D341Med (cell line): ENCODE measurements at places on chromosomes 16 and 17.
A peak's percentile ranks its signal among the peaks of the same experiment; 100 is the strongest.

GRCh38 chr16:49639739-49640431 is 216.0 kb downstream of the ZNF423 start:
- DNase-seq: no peak

- DNase-seq: no peak
These were observed 877 bp upstream of the BCL7C start for GRCh38 chr16:30894540-30895368.

DNA sequence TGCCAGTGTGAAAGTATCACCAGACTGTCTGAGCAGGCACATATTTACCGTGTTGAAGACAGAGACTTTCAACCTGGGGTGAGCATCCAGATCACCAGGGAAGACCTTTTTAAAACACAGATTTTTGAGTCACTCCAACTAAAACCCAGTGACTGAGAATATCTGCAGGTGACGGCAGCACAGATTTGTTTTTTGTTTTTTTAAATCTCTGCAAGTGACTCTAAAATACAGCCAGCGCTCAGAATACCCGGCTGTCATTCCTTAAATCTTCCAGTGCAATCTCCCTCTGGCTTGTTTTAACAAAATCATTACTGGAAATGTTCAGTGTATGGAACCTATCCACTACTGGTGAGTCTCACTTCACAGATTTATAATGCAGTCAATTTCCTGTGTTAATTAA is 19.3 kb upstream of the INPP5K start:
- no peak for DNase-seq

GRCh38 chr17:36742267-36743000 is 141.1 kb downstream of the MRM1 start:
- DNase-seq: no peak

DNA sequence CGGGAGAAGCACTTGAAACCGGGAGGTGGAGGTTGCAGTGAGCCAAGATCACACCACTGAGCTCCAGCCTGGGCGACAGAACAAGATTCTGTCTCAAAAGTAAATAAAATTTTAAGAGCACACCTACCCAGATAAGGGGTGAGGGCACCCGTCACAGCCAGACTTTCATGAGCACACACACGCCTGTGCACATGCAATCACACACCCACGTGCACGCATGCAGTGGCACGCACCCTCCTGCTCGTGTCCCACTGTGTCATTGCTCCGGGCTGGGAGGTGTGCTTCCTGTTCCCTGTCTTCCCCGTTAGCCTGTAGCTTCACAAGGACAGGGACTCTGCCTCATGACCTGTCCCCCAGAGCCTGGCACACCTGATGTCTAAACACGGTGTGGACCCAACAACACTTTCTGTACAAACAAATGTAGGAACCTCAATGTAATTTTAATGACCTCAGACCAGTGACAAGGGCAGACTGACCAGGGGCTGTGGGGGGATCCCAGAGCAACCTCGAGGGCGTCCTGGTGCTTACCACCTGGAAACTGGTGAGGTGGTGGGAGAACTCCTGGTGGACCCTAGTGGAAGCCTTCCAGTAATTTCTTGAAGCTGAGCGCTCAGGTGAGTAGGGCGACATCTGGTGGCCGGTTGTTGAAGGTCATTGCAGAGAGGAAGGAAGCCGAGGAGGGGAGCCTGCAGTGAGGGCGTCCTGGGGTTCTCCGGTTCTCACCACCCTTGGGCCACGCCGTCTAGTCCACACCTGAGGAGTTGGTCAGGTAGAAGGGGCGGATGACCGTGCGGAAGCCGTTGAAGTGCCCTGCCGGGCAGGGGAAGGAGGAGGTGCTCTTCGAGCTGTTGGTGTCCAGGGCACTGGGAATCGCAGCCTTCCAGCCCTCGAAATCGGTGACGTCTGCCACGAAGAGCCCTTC is 8.6 kb downstream of the LGALS3BP start:
- DNase-seq: peak; percentile 88

- DNase-seq: peak; percentile 85
These were observed 24.9 kb downstream of the SBK1 start for GRCh38 chr16:28317040-28317880.

DNA sequence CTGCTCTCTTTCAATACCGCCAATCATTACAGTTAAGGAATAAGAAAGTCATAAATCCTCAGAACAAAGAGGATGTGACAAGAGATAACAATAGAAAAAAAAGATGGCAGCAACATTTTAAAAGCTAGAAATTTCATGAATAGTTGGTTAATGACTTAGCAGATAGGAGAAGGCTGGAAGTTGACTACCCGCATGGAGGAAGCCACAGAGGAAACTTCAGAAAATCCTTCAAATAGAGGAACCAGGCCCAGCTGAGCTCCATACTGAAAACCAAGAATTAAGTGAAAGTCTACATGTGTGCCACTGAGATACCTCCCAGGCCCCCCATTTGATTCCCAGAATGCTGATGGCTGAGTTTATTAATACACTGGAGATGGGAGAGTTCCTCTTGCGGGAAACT is 109.3 kb downstream of the GSG1L start:
- no peak for DNase-seq

GRCh38 chr16:57271867-57272495 is 12.5 kb downstream of the PLLP start:
- DNase-seq: peak; percentile 5

DNA sequence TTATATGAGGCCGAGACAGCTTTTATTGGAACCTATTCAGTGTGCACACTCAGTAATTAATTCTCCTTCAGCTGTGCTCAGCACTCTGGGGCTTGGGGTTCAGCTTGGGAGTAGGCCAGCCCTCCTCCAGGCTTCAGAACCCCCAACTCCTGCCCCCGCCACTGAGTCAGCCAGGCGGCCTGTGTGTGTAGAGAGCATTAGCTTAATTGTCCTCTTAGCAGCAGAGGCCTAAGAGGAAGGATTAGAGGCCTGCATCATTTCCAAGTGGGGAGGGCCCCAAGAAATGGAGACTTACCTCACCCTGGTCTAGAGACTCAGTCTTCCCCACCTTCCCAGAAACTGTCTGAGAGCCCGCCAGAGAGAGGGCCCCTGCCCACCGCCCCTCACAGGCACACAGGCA is 772 bp downstream of the PRSS53 start:
- DNase-seq: peak; percentile 54

DNA sequence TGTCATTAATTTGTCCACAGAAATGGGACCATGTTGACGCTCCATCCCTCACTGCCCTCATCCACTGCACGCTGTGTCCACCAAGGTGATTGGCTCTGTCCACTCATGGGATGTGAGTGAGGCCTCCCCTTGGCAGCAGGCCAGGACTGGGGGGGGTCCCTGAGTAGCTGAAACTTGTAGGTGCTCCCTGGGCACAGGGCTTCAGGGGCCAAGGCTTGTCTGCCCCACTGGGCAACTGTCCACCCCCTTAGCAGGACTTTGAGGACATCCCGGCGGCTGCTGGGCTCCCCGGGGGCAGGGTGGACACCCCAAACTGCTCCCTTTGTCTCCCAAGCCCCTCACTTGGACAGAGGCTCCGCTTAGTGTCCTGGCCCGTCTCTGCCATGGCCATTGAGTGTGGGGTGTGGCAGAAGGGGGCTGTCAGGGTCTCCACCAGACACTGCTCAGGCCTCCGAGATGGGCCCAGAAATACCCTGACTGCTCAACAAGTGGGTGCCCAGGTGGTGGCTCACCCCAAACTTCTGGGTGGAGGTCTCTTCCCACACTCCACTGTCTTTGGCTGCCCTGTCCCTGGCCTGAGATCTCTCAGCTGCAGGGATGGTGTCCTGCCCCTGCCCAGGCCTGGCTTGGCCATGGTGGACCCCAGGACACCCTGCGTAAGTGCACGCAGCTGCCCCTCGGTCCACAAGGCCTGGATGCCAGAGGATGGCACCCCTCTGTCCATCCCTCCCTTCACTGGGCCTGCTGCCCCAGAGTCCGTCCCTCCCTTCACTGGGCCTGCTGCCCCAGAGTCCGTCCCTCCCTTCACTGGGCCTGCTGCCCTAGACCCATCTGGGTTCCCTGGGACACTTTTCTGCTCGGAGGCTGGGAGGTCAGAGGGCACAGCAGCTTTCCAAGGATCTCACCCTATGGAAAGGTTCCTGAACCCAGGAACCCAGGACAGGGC is 2.9 kb upstream of the RAB40C start:
- no peak for DNase-seq

GRCh38 chr16:70375636-70376611 is 29.2 kb downstream of the DDX19A start:
- peak; percentile 45 for DNase-seq

GRCh38 chr17:16872351-16873173 is 99.4 kb downstream of the TNFRSF13B start:
- no peak for DNase-seq

DNA sequence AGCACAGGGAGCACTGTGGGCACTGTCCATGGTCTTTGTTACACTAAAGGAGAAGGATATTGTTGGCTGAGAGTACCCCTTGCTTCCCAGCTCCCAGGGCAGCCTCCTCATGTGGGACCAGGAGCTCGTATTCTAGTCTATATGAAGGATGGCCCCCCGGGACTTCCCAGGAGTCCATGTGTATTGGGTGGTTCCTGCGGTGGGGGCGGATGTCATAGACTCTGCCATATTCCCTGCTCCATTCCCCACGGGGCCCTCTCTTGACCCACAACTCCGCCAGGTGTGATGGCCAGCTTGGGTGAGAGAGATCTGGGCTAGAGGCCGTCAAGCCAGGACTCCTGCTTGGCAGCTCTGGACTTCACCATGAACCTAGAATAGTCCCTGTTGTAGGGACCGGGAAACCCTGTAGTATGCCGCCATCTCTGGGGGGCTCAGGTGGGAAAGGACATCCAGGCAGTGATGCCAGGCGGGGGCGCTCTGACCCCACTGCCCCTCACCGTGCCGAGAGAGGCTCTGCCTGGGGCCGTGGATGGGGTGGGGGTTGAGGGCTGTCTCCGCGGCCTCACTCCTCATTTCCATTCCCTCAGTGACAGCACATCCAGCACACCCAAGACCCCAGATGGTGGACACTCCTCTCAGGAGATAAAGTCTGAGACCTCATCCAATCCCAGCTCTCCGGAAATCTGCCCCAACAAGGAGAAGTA is 37.8 kb downstream of the OR1D5 start:
- no peak for DNase-seq

GRCh38 chr17:37052450-37052849 is 103.7 kb downstream of the AATF start:
- DNase-seq: no peak

GRCh38 chr17:49602783-49603182 is 27.1 kb downstream of the NXPH3 start:
- DNase-seq: no peak

GRCh38 chr17:48593126-48593829 is at the start of gene HOXB5:
HOXB5 (minus strand) TSS chr17:48593779; CDS start chr17:48593682, 97 bp downstream.
- DNase-seq: no peak

- DNase-seq: no peak
These were observed 217.4 kb upstream of the PSMD7 start for GRCh38 chr16:74079232-74079586.

- peak; percentile 95 for DNase-seq
These were observed 952 bp upstream of the PRSS27 start for GRCh38 chr16:2720719-2721633.
